ENCODE measurements at places on chromosomes 1 and 21.

- DNase-seq: no peak
These were observed 51.6 kb downstream of the SLC30A10 start for GRCh38 chr1:219876798-219877209.

DNA sequence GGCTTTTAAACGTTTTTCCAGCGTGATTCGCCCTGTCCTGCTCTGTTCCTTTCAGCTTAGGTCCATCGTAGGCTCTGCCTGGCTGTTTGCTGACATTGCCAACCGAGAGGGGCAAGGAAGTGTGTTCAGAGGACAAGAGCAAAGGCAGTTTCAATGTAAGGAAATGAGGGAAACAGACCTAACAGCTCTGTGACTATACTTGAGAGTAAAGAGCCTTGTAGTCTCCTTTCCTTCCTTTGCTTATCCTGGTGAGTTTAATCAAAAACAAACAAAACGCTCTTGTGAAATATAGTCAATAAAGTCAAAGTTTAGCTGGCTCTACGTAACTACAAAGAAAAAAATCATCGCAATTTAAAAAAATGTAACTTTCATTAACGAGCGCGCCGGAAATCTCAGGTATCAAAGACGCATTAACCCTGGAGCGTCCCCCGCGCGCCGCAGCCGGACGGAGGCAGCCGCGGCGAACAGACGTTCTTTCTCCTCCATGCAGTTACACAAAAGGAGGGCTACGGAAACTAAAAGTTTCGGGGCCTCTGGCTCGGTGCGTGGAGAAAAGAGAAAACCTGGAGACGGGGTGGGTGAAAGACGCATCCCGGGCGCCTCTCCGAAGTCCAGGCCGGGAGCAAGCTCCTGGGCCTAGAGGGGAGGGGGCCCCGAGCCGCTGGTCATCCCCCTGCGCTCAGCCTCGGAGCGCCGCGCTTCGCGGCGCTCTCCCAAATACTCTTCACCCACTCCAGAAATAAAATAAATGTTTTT is 617 bp upstream of the ADGRL2 start:
- no peak for DNase-seq

- no peak for DNase-seq
These were observed 143.2 kb downstream of the RASAL2 start for GRCh38 chr1:178237121-178237520.

- DNase-seq: no peak
These were observed 743 bp downstream of the GPR52 start for GRCh38 chr1:174448531-174448883.

GRCh38 chr1:30697571-30698376 is 25.6 kb downstream of the MATN1 start:
- no peak for DNase-seq

DNA sequence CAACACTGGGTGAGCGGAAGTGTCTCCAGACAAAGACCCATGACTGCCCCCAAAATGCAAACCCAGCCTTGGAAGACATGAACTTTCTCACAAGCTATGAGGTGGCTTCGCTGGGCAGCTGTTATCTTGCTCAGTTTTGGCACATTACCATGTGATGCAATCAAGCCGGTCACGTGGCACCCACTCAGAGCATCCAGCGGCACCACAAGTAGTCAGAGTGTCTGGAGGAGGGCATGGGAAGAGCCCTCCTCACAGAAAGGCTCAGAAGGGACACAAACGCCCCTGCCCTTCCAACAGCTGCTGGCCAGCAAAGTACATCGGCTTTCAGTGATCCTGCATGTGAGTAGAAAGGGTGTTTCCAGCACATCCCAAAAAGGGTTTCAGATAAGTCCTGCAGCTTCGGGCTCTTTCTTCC is 145.5 kb upstream of the IRF2BP2 start:
- DNase-seq: no peak

GRCh38 chr1:237235091-237235490 is 193.1 kb downstream of the RYR2 start:
- DNase-seq: no peak

- DNase-seq: no peak
These were observed 271.8 kb downstream of the BRINP2 start for GRCh38 chr1:177442584-177442983.

DNA sequence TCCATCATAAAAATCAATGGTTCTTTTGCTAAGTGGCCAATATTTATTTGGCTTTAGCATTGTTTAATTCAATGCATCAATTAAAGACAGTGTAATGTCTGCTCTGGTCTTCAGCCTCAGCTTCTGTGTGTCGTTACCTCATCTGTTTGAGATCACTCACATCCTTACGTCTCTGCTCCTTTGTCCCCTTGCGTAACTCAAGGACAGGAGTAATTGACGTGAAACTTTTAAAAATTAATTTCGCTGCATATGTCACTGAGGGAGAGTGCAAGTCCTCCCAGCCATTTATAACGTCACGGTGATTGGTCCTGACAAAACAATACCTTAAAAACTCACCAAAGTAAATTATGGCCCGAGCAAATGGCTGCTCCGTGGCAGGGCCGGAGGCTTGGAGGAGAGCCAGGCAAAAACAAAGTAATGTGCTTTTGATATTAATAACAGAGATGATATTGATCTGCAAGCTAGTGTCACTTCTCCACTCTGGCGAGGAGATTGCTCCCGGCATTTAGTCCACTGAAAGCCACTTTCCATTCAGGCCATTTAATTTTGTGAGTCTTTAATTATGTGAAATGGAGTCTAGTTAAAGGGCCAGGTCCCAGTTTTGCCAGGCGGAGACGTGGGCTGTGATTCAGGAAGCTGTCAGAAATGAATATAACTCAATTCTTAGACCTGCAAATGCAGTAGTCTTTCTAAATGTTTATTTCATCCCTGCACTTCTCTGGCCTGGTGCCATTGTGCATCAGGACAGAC is 150.9 kb upstream of the POU3F1 start:
- no peak for DNase-seq

GRCh38 chr21:17981060-17981740 is 162.0 kb upstream of the C21orf91 start:
- DNase-seq: no peak

- DNase-seq: no peak
These were observed 297.3 kb upstream of the KAZN start for GRCh38 chr1:14300991-14301703.

DNA sequence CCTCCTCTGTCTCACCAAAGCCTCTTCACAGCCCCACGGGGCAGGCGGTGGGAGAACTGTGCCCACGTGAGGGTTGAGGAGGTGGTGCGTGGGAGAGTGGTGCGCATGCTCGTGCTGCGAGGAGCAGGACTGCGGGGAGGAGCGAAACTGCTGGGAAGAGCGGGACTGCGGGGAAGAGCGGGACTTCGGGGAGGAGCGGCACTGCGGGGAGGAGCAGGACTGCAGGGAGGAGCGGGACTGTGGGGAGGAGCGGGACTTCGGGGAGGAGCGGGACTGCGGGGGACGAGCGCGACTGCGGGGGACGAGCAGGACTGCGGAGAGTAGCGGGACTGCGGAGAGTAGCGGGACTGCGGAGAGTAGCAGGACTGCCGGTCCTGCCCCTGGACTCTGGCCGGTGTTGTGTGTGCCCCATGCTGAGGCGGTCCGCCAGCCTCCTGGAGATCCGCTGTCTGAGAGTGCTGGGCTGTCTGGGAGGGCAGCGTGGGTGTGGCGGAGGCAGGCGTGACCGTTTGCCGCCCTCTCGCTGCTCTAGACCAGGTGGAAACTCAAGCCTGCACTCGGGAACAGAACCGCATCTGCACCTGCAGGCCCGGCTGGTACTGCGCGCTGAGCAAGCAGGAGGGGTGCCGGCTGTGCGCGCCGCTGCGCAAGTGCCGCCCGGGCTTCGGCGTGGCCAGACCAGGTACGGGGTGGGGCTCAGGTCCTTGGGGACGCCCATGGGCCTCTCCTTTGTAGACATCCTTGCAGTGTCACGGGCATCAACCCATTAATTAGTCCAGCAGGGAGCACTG is 24.6 kb downstream of the TNFRSF1B start:
- DNase-seq: no peak

DNA sequence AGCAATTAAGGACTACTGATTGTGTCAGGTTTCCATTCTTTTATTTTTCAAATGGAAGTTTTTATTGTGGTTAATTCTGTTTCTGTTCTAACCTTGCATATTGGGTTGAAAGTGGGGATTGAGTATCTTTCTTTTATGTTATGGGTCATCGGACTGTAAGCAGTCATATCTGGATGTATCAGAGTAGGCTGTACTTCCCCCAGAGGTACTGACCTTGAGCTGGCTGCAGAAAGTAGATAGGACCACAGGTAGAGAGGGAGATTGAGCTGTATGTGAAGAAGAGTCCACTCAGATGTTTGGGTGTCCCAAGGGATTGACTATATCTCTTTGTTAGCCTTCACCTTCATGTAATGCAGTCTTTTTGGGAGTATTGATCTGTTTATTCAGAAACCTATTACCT is 20.5 kb upstream of the ALG14 start:
- DNase-seq: no peak
